ENCODE measurements at places on chromosomes 2 and 18.

DNA sequence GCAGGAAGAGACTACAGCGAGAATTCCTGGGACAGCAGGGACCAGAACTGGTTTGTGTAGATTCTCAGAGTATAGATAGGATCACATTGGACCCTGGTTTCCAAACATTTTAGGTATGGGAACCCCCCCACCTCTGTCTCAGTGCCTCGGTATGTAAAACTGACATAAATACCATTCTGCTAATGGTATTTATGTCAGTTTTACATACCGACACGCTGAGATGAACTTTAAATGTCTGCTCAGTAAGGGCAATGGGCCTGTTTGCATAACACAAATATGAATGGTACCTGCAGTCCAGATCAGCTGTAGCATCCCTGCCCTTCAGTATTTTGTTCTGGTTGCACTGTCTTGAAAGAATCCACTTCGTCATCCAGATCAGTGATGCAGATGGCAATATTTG, 73.2 kb downstream of the WDSUB1 start:
- DNase-seq = no peak

- no peak for DNase-seq
Observed at GRCh38 chr2:109349503-109350465, 220.8 kb downstream of the SH3RF3 start.

DNA sequence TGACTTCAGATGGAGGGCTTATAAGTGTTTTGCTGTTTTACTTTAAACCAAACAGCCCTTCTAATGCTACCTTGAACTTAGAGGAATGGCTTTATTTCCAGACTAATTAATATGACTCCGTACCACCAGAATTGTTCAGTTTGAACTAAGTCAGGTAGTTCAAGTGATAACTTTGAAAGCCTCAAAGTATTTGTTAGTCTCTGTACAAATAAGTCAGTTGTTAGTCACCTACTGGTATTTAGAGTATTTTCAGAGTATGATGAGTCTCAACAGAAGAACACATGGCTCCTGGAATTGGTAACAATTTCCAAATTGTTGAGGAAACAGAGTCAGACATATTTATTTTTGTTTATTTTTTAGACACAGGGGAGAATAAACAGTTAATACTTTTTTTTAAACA, 381.8 kb upstream of the NRXN1 start:
- no peak for DNase-seq

GRCh38 chr2:72104821-72105588, 42.7 kb downstream of the CYP26B1 start:
- DNase-seq = no peak

DNA sequence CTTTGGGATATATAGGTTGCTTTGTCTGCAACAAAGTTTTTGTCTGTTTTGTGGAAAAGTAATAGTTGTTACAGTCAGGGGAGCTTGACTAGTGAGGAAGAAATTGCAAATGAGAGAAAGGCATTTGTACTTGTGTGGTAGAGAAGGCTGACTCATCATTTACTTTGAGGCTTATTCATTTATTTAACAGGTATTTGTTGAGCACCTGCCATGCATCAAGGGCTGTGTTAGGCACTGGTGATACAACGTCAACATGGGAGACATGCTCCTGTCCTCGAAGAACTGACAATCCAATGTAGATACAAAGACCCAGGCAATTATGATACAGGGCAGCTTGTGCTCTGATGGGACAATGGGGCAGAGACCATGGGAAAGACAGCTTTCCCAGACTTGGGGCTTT, 79.5 kb downstream of the UPP2 start:
- DNase-seq = no peak

DNA sequence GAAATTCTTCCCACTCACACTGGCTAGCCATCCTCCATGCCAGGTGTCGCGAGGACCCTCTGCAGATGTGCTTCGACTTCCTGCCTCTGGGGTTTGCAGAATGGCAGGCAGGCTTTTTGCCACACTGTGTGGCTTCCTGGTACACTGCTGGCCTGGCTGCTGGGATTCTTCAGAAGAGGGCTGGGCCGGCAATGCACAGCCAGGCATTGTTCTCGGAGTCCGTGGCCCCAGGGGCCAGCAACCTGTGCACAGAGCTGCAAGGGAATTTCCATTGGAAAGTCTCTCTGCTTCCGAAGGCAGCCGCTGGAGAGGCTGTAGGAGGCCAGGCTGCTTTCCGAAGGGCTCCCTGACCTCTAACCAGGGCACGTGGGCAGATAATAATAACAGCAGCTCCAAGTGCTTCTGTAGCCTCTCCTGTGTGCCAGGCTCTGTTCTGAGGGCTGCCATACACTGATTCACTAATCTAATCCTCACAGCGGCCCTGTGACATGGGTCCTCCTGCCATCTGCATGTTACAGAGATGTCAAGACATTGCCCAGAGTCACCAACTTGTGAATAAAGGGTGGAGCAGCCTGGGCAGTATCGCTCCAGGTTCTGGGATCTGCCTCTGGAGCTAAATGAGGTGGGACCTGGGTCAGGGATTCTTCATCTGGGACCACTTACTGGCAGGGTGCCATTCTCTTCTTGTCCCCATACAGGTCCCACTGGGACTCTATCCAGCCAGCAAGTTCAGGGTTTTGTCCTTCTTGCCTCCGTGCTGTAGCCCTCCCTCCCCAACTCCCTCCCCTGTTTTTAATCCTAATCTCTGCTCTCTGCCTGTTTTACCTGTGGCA, 5.0 kb downstream of the LDLRAD4 start:
- DNase-seq = no peak

DNA sequence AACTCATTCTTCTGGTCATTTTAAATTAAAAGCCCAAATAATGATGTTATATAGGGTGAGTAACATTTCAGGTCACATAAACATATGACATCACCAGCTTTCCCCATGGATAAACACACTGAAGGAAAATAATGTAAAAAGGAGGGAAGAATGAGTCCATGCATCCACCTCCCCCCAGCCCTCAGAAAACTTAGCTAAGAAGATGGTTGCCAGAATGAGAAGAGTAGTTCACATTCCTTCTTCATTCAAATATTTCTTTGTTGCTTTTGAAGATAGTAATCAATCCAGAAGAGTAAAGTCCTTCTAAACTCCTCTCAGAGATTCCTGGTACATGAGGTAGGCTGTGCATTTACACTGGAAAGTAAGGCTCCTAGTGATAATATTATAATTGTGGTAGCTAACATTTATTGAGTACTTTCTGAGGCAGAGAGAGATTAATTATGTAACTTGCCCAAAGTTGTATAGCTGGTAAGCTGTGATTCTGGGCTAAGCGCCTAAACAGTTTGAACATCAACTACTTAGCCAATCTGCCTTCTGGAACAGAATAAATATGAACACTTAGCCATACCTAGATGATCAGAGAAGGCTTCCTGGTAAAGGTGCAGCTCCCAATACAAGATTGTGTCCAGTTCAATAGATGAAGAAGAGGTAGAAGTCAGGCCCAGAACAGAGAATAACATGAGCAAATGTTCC, 256.7 kb upstream of the FN1 start:
- no peak for DNase-seq

DNA sequence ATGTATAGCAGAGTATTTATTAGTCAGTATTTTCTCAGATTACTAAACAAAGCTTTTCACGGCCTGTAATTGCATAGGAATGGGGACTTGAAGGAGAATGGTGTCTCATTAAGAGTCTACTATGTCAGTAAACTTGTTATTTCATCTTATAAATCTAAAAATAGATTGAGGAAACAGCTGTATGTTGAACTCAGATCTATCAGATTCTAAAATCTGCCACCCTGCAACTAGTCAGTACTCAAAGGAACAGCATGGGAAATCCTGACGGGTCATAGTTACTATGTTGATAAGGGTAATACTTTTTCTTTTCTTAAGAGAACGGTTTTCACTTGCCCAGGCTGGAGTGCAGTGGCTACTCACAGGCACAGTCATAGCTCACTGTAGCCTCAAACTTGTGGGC, 70.2 kb upstream of the EMILIN2 start:
- DNase-seq = no peak

GRCh38 chr2:98454500-98455235, 10.0 kb downstream of the INPP4A start:
- no peak for DNase-seq

DNA sequence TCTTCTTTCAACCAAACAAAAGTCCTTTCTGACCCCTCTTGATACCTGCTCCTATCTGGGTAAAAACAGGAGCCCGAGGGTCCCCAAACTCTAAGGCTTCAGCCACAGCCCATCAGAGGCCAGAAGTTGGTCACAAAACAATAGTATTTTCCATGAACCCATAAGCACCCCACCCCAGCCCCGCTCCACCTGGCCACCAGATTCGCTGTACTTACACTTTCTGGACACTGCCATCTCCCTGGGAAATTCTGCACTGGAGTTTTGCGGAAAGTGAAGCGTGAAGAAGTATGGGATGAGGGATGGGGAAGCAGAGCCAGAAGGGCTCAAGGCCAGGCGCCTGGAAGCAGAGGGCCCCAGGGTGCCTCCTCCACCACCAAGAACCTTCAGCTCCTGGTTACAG, 5.2 kb upstream of the RUFY4 start:
- no peak for DNase-seq

- DNase-seq = no peak
Observed at GRCh38 chr18:32566960-32567359, 96.3 kb upstream of the GAREM1 start.

DNA sequence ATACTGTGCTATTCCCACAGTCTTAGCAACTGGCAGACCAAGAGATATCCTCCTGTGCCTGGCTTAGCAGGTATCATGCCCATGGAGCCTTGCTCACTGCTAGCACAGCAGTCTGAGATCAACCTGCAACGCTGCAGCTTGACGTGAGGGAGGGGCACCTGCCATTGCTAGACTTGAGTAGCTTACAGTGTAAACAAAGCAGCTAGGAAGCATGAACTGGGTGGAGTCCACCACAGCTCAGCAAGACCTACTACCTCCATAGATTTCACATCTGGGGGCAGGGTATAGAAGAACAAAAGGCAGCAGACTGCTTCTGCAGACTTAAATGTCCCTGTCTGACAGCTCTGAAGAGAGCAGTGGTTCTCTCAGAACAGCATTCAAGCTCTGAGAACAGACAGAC, 74.8 kb downstream of the AKAIN1 start:
- DNase-seq = no peak

DNA sequence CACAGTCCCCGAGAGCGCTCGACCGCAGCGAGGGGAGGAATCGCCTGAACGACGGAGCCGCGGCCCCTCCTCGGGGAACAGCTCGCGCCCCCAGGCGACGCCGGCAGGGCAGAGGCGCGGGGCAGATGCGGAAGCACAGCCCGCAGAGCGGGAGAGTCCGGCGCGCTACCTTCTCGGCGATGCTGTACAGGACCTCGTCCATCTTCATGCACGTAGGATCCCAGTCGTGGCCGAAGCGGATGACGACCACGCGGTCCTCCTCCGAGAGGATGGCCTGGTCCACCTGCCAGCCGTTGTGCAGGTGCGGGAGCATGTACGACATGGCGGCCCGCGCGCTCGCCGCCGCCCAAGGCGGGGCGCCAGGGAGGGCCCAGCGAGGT, 302 bp downstream of the TXNL4A start:
- DNase-seq = no peak

DNA sequence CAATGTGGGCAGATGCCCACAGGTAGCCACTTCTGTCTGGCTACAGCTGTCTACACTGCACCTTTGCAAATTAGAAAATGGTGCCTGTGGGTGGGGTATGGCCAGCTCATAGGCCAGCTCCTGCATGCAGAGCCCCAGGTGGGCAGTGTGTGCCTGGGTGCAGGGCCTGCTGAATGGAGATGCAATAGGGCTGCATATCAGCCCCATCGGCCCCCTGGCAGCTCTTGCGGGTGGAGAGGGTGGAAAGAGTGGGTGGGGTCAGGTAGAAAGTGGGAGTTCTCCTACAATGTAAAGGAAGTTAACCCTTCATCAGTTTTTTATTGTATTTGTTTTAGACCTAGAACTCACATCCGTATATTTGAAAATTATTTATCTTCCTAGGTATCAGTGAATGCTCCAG, 37.1 kb downstream of the FBLN7 start:
- DNase-seq = no peak

GRCh38 chr2:10019602-10020400, 23.5 kb upstream of the KLF11 start:
- no peak for DNase-seq

GRCh38 chr2:161676902-161677496, 52.8 kb downstream of the SLC4A10 start:
- no peak for DNase-seq

DNA sequence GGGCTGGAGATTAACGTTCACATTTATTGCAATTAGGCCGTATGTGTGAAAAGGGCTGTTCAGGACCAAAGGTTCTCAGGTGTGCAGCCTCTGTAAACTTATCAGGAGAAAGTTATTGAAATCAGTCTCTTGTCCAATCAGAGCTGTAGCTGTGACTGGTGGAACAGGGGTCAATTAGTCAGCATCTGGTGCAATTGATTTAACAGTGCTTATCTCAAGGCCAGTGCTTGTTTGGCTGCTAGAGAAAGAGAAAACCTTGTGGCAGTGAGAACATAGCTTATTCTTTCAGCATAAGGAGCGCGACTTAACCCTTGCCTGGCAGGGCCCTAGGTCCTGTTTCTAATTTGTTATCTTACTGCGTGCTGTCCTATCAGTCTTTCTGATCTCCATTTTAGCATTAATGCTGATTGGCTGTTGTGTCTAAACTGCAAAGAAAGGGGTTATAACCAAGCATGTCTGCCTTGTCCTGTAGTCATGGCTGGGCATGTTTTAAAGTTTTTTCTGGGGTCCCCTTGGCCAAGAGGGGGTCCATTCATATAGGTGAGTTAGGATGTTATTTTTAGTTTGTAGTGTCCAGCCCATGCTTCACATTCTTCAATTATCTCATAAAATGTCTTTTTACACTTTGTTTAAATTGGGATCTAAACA, 66.4 kb downstream of the CYB5A start:
- DNase-seq = no peak

DNA sequence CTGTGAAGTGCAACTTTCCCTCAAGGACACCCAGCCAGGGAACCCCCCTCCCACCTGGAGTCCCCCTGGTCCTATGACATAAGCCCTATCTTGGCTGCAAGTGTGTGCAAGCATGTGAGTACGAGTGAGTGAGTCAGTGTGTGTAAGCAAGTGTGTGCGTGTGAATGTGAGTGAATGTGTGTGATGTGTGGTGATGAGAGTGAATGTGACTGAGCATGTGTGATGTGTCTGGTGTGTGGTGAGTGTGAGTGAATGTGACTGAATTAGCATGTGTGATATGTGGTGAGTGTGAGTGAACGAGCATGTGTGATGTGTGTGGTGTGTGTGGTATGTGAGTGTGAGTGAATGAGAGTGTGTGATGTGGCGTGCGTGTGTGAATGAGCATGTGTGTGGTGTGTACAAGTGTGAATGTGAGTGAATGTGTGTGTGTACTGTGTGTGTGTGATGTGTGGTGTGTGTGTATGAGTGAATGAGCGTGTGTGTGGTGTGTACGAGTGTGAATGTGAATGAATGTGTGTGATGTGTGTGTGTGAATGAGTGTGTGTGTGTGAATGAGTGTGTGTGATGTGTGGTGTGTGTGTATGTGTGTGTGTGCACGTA, 68.8 kb upstream of the SMAD7 start:
- no peak for DNase-seq

- no peak for DNase-seq
Observed at GRCh38 chr2:120902592-120902991, 166.9 kb downstream of the GLI2 start.
